ENCODE measurements at places on chromosomes 1 and 21.

DNA sequence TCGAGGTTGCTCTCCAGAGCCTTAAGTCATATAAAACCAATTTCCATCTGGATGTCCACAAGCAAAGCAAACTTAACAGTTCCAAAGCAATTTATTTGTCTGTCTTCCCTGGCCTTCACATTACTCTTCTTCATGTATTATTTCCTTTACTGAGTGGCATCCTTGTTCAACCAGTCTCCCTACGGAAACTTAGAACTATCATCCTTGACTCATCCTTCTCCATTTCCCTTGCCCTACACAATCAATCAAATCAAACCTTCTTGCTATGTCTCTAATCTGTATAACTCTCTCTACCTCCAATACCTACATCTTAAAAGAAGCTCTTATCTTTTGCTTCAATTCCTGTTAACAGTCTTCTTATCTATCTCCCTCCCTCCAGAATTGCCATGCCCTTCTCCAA lies 25.4 kb downstream of the EGLN1 start:
- no peak overlapping the region for H3K4me3 ChIP-seq
- DNase-seq = no peak
- H3K27ac ChIP-seq = peak overlapping the region; percentile 90
- H3K4me1 ChIP-seq = peaks cover 12% of the 10 kb centered on the region
- no peaks in the 10 kb centered on the region for H3K36me3 ChIP-seq

- peaks cover 8% of the 10 kb centered on the region for H3K4me1 ChIP-seq
- no peaks in the 10 kb centered on the region for H3K36me3 ChIP-seq
- DNase-seq = peak; percentile 42
- H3K27ac ChIP-seq = no peak overlapping the region
Measured at GRCh38 chr1:187838335-187839293, 1009.9 kb downstream of the PLA2G4A start.

- H3K36me3 ChIP-seq = no peaks in the 10 kb centered on the region
- DNase-seq = no peak
- no peaks in the 10 kb centered on the region for H3K4me1 ChIP-seq
- H3K4me3 ChIP-seq = no peak overlapping the region
- H3K27me3 ChIP-seq = peaks cover 3% of the 10 kb centered on the region
Measured at GRCh38 chr1:66013371-66013770, 220.7 kb downstream of the PDE4B start.

DNA sequence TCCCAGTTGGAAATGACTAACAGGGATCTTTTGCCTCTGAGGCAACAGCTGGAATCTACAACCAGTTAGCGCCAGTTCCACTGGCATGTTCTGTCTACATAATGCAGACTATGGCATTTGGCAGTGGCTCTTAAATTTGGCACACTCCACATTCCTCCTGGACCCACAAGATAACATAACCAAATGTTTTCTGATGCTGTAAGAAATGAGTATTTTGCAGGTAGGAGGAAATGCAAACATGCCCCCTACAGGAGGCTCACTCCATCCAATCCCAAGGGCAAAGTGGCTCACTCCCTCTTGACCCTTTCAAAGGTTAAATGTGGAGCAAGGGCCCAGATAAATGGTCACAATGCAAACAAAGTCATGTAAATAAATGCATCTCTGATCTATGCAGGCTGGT lies 129.2 kb upstream of the PROX1 start:
- H3K4me3 ChIP-seq = no peak overlapping the region
- H3K27me3 ChIP-seq = no peaks in the 10 kb centered on the region
- no peaks in the 10 kb centered on the region for H3K36me3 ChIP-seq
- H3K4me1 ChIP-seq = no peaks in the 10 kb centered on the region
- H3K27ac ChIP-seq = no peak overlapping the region

- no peaks in the 10 kb centered on the region for H3K4me1 ChIP-seq
- H3K27ac ChIP-seq = no peak overlapping the region
- DNase-seq = no peak
- no peaks in the 10 kb centered on the region for H3K27me3 ChIP-seq
- H3K4me3 ChIP-seq = no peak overlapping the region
- no peaks in the 10 kb centered on the region for H3K36me3 ChIP-seq
Measured at GRCh38 chr1:197510691-197511378, 242.8 kb downstream of the CRB1 start.

GRCh38 chr1:33128781-33129180 lies 47.8 kb downstream of the AZIN2 start:
- H3K36me3 ChIP-seq = no peaks in the 10 kb centered on the region
- no peaks in the 10 kb centered on the region for H3K27me3 ChIP-seq
- H3K4me1 ChIP-seq = no peaks in the 10 kb centered on the region
- H3K27ac ChIP-seq = no peak overlapping the region
- H3K4me3 ChIP-seq = no peak overlapping the region
- no peak for DNase-seq

- H3K36me3 ChIP-seq = no peaks in the 10 kb centered on the region
- DNase-seq = no peak
- H3K4me1 ChIP-seq = no peaks in the 10 kb centered on the region
Measured at GRCh38 chr1:158814970-158815369, 16.2 kb upstream of the MNDA start.
